ENCODE measurements at places on chromosomes 11 and 22.

DNA sequence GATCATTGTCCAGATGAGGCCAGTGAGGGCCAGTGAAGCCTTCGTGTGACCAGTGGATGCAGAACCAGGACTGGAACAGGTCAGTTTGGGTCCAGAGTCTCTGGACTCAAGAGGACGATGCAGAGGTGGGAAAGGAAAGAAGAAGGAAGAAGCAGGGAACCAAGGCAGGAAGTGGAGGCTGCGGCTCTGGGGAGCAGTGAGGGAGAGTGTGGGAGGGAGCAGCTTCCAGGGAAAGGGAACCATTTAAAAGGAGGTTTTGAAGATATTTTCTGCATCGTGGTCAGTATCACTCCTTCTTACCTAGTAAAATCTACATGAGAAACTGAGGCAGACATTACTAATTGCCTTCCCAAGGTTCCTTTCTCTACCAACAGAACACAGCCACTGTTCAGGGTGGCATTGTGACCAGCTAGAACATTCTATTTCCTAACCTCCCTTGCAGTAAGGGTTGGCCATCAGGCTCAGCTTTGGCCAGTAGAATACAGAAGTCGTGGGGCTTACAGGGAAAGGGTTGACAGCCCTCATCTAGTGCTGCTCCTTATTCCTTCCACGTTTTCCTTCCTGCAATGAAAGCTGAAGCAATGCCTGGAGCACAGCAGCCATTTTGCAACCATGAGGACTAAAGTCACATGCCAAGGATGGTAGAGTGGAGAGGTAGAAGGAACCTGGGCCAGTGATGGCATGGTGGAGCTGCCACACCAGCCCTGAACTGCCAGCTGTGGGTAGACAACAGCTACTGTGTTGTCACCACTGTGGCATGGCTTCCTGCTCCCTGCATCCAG lies 29.1 kb upstream of the LINC01488 start:
- no peak for DNase-seq

- no peak for DNase-seq
Measured at GRCh38 chr11:111114091-111114490, 131.4 kb upstream of the POU2AF2 start.

DNA sequence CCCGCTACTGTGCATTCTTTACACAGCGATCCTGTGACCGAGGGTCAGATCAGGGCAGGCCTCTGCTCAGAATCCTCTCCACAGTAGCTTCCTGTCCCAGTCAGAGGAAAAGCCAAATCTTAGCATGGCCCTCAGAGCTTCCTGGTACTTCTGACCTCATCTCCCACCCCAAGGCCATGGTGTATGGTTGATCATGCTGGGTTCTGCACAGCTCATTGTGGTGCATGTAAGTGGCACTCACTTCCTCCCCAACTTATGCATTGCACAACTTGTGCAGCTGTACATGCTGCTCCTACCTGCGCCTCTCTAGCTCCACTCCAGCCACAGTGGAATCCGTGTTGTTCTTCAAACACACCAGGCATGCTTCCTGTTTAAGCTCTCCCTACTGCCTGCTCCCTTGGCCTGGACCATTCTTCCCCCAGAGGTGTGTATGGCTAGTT lies 20.3 kb downstream of the BMAL1 start:
- no peak for DNase-seq

GRCh38 chr11:44694443-44694842 lies 32.3 kb upstream of the TSPAN18 start:
- no peak for DNase-seq

- DNase-seq, result peak; percentile 84
Measured at GRCh38 chr11:2093575-2094353, 45.4 kb downstream of the IGF2 start.

DNA sequence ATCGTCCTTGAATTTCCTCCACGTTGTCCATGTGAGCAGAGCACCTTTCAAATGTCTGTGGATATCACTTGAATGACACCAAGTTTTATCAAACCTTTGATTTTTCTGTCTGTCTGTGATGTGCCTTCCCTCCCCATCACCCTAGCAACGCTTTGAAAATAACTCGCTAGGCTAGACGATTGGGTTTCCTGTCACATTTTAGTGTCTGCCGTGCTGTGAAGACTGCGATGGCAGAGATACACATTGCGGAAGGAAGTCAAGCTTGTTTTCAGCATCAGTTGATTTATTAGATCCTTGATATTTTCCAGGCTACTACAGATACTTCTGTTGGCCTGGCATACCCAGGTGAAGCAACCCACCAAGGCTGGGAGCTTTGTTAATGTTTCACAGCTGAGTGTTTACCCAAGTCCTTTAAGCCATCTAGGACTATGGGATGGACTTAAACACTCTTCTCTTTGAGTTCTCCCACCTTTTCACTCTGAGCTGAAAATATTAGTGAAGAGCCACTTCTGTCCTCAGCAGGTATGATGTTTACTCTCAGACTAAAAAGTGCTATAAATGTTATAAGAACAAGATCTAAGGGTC lies 93.6 kb upstream of the CD44 start:
- DNase-seq, result no peak

GRCh38 chr11:22666688-22667439 lies 453 bp downstream of the GAS2 start:
- peak; percentile 76 for DNase-seq

DNA sequence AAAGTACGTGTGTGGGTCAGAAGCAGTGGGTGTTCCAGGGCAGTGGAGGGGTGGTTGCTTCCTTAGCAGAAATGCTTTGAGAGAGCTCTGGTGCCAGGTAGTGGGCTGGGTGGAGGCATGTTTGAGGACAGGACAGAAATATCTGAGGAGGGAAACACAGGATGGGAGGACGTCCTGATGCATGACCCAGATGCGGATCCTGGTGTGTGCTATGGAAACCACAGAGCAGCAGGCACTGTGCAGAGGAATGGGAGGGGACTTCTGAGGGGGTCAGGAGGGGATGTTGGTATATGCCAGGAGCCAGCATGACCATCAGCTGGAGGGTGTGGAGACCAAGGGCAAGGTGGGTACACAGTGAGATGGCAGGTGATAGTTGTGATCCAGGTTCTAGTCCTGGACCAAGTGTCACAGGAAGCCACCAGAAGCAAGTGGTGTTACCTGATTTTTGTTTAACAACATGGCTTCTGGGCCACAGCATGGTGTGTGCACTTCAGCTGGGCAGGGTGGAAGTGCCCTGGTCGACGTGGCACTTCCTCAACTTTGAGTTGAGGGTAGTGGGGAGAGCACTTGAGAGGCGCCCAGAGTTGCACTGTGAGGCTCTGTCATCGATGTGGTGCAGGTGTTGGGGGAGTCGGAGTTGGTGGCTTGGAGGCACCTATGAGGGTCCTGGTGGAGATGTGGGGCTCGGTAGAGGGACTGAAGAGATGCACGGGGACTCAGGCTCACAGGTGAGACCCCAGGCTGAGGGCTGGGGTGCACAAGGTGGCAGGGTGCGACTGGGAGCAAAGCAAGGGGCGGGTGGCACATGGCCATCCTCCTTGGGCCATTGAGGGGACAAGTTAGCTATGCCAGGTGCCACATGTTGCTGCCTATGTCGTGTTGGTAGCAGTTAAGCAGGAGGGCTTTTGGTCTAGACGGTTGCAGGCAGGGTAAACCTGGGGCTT lies 7.5 kb downstream of the DGCR8 start:
- DNase-seq, result no peak

DNA sequence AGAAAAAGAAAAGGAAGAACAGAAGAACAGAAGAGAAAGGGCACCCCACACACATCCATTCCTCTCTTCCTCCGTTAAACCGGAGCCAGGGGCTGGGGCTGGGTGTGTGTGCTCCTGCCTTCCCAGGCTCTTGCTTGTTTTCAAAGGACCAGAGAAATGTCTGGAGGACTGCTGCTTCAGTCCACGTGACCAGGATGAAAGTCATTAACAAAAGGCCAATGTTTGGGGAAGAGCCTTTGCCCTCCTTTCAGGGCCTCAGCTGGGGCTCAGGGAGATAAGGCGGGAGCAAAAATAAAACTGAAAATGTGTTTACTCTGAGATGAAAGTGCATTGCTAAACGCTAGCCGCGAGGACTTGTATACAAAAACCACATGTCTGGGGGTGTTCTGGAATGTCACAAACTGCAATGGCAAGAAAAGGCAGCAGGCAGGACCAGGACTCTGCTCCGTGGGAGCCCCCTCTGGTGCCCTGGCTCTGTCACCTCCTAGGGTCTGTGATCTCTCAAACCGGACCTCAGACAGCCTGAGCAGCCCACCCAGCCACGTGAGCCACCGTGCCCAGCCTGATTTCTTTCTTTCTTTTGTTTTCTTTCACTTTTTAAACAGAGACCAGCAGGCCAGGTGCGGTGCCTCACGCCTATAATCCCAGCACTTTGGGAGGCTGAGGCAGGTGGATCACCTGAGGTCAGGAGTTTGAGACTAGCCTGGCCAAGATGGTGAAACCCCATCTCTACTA lies 31.6 kb upstream of the MYH9 start:
- DNase-seq, result peak; percentile 70

GRCh38 chr22:24938741-24939341 lies 7.7 kb downstream of the LHFPL7 start:
- no peak for DNase-seq

DNA sequence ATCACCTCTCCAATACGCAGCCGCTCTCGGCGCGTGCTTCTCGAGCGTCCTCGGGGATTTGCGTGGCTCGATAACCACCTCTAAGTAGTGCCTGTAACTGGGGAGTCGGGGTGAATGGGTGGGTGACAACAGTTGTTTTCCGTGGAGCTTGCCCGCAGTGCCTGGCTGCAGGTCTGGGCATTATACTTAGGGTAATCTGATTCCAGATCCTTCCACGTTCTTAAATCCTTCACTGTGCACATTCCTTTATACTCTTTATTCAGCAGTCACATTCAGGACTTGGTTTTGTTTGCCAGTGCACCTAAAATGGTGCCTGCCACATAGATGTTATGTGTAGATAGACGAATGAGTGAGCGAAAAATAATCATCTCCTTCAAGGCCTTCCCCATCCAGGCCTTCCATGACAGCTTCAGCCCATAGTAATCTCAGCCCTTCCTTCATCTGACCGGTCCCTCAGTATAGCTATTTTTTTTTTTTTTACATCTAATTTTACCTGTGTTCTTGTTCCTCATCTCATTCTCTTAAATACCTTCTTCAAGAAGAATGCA lies 602 bp downstream of the NAT10 start:
- DNase-seq, result no peak

DNA sequence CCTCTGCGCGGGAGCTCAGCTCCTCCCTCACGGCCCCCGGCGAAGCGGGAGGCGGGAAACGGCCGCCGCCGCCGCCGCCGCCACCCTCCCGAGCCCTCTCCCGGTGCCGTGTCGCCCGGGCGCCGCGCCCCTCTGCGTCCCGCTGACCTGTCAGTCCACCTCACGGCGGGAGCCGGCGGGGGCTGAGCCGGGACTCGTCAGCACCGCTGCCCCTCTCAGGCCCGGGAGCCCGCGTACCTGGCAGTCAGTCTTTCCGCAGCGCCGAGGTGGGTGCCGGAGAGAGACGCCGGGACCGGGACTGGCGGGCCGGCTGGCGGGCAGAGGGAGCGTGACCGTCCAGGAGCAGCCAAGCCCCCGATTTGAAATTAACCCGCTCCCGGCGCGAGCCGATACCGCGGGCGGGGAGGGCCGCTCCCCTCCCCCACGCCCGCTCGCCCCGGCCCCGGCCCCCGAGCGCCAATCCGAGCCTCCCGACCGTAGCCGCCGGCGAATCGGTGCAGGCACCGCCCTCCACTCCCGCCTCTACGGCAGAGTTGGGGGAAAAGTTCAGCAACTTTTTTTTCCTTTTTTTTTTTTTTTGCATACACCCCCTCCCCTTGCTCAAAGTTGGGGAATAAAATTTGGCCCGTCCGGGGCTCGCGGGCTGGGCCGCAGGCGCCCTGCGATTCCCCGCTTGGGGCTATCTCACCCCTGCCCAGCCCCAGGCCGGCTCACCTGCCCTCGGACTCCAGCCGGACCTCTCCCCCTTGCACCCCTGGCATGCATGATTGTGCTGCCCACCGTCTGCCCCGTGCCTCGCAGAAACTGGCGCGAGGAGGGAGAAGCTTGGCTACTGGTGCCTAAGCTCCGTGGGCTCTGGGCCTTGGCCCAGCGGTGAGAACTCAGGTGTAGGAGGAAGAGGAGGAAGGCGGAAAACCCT lies 774 bp upstream of the E2F8 start:
- DNase-seq, result peak; percentile 75

GRCh38 chr11:19013181-19013857 lies 47.2 kb downstream of the MRGPRX2 start:
- no peak for DNase-seq

GRCh38 chr11:48024635-48025071 lies 44.3 kb downstream of the PTPRJ start:
- DNase-seq, result no peak

DNA sequence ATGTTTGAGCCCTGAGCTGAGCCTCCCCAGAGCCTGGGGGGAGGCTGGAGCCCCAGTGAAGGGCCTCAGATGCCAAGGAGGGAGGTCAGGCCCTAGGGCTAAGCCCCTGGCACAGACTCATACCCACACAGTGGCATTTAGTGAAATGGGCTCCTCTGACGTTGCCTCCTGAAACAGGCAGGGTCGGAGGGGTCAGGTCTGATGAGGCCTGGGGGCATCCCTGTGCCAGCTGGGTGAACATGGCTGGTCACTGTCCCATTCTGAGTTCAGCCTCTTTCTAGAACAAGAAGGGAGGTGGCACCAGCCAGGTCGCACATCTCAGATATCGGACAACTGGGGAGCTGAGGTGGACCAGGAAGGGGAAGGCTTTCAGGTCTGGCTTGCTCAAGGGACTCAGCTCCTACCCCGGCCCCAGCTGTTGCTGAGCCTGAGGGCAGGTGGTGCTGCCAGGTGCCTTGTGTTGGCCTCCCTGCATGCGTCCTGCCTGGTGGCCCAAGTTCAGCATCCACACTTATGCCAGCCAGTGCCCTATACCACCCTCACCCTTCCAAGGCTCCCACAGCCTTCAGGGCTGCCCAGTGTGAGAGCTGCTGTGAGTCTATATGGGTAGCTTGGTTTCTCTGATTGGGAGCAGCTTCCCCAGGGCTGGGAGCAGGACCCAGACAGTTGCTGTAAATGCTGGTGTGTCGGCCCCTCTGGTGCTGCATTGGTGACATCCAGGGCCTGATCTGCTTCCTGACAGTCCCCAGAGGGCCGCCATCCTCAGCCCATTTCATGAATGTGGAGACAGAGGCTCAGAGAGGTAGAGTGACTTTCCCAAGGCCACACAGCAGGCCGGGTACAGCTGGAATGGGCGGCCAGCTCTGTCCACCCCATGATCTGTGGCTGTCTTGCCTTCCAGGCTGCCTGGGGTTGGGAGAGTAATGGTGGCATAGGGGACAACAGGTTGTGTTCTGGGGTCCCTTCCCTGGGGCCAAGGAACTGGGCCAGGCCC lies 32.8 kb upstream of the PPARA start:
- no peak for DNase-seq

DNA sequence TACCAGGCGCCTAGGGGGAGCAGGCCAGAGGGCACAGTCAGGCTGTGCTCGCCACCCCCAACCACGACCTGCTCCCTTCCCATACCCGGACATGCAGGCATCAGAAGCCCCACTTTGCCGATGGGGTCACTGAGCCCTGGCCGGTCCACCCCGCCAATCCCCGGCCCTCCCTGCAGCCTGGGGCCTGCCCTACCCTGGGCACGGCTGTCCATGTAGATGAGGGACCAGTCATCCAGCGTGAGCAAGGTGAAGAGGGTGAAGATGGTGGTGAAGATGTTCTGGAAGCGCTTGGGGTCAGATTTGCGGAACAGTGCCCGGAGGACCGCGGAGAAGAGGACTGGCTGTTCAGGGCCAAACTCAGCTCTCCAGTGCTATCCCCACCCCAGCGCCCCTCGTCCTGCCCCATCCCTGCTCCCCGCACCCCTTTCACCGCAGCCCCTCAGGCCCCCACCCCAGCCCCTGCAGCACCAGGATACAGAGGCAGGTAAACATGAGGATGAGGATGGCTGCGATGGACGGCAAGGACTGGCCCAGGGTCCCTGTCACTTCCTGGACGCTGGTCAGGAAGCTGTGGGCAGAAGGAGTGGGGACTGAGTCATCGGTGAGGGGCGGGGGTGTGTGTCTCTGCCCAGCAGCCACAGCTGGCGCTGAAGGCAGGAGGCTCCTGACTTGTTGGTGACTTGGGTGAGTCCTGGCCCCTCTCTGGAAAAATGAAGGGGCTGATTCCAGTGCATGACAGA lies 5.5 kb downstream of the CATSPER1 start:
- no peak for DNase-seq
